ENCODE measurements at places on chromosomes 2 and 18.
A peak's percentile ranks its signal among the peaks of the same experiment; 100 is the strongest.

- ATAC-seq = no peak
Observed at GRCh38 chr18:48622911-48623431, 84.1 kb downstream of the CTIF start.

DNA sequence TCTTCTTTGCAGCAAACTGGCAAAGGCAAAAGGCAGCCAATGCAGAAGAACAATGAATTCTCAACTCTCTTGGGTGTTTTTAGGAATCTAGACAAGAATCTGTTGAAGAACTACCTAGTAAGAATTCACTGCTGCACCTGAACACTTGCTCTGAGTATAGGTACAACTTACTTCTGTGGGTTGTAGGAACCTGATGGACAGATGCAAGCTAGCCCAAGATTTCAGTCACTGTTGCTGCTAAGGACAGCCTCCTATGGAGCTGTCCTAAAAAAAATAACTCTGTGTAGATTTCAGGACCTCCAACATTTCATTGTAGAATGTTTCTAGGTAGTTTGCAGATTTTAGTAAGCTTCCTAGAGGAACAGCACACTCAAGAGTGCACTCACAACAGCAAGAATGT lies 363.5 kb downstream of the CBLN2 start:
- ATAC-seq = no peak

DNA sequence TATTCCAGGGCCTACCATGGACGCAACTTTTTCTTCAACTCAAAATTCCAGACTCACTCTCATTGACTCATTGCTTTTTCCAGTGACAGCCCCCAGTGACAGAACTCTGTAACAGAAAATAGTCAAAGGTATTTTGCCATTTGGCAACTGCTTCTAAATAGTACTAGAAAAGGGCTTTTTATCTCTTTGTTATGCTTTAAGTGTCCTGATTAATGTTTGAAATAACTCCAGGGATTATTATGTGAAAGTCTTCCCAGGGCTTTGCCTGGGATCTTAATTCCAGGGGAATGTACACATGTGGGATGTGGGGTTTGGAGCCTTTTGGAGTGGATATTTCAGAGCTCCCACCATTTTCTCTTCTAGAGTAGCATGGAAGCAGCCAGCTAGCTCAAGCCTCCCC lies 198.8 kb downstream of the KCNS3 start:
- ATAC-seq = no peak

GRCh38 chr2:173043476-173043875 lies 32.2 kb upstream of the MAP3K20 start:
- no peak for ATAC-seq

DNA sequence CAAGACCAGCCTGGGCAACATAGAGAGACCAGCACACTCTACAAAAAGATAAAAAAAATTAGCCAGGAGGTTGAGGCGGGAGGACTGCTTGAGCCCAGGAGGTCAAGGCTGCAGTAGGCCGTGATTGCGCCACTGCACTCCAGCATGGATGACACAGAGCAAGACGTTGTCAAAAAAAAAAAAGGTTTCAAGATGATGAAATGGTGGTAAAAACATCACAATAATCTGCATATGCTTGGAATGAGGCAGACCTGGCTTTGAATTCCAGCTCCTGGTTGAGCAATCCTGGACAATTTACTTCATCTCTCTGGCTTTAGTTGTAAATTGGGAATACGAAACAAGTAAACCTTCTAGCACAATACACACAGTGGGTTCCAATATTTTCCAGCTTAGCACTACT lies 24.1 kb downstream of the USP40 start:
- peak; percentile 22 for ATAC-seq

DNA sequence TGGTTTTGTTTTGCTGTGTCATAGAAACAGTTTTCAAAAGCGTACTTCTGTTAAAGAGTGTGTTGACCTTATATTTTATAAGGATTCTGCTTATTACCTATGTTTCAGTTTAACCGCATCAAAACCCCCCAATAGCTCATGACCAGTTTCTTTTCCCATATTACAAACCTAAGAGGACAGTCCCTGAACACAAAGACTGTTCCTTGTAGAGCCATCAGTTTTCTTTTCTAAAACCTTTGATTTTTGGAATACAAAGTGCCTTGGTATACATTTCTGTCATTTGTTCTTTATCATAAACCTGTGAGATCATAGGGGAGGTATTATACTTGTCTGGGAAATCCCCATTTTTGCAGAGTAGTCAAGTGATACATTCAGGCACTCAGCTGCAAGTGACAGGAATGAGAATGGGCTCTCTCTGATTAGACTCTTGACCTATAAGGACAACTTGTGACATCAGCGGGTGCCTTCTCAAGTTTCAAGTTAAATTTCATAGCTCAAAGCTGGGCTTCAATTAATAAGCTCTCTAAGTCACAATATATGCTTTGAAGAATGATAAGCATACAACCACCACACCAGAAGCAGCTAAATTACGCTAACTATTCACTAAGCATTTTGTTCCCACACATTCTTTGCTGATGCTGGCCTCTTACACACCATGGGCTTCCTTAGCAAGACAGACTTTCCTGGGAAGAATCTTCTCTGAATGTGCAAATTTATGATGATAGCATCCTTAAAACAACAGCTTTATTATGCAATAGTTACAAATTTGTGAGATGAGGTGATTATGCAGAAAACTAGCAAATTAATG lies 97.5 kb upstream of the CD302 start:
- ATAC-seq = no peak

GRCh38 chr2:6359964-6360363 lies 505.7 kb downstream of the CMPK2 start:
- no peak for ATAC-seq

DNA sequence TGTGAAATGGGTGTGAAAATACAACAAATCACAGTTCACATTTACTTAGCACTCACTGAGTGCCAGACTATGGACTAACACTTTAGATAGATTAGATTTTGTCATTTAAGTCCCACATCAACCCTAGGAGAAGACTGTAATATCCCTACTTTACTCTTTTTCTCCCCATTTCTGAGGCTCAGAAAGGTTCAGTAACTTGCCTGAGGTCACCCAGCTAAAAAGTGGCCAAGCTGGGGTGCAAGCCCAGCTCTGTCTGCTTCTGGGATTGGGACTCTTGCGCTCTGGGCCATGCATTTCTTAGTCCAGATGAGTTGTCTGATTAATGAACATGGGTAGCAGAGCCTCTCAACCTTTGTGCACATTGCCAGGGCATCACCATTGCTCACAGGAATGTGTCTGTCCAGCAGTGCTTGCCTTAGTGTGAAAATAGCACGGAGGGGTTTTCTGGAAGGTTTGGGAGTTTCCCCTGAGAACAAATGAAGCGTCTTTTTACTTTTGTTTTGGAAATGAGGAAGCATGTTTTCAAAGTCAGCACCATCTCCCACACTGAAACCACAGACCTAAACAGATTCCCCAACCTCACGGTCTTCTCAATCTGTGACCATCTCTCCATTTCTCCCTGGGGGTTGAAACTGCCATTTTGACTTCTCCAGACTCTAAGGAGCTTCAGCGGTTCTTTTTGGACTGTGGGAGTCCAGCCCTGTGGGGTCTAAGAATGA lies 31.9 kb downstream of the NRP2 start:
- ATAC-seq = no peak

- peak; percentile 77 for ATAC-seq
Observed at GRCh38 chr2:43083710-43084698, 142.4 kb downstream of the ZFP36L2 start.

GRCh38 chr2:105582952-105583660 lies 161.6 kb upstream of the NCK2 start:
- no peak for ATAC-seq

DNA sequence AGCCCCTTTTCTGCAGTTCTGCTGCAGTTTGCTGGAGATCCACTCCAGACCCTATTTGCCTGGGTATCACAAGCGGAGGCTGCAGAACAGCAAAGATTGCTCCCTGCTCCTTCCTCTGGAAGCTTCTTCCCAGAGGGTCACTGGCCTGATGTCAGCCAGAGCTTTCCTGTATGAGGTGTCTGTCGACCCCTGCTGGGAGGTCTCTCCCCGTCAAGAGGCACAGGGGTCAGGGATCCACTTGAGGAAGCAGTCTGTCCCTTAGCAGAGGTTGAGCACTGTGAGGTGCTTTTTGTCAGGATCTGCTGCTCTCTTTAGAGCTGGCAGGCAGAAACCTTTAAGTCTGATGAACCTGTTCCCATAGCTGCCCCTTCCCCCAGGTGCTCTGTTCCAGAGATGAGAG lies 42.0 kb upstream of the MYL1 start:
- ATAC-seq = no peak

- no peak for ATAC-seq
Observed at GRCh38 chr2:148560496-148560895, 84.1 kb upstream of the EPC2 start.

DNA sequence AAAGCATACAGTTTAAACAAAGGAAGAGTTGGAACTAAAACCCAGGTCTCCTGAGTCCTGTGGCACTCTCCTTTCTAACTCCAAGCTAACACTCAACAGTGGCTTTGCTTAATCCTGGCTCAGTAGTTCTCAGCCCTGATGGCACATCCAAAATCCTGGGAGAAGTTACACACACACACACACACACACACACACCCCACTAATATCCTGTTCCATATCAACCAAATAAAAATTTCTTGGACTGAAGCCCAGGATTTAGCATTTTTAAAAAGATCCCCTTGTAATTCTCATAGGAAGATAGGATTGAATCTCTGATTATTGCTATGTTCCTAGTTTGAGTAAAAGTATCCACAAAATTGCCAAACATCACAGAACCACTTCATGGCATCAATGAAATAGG lies 136.1 kb upstream of the RIOK3 start:
- ATAC-seq = no peak

- ATAC-seq = peak; percentile 87
Observed at GRCh38 chr2:233380132-233380895, 26.0 kb downstream of the DGKD start.

DNA sequence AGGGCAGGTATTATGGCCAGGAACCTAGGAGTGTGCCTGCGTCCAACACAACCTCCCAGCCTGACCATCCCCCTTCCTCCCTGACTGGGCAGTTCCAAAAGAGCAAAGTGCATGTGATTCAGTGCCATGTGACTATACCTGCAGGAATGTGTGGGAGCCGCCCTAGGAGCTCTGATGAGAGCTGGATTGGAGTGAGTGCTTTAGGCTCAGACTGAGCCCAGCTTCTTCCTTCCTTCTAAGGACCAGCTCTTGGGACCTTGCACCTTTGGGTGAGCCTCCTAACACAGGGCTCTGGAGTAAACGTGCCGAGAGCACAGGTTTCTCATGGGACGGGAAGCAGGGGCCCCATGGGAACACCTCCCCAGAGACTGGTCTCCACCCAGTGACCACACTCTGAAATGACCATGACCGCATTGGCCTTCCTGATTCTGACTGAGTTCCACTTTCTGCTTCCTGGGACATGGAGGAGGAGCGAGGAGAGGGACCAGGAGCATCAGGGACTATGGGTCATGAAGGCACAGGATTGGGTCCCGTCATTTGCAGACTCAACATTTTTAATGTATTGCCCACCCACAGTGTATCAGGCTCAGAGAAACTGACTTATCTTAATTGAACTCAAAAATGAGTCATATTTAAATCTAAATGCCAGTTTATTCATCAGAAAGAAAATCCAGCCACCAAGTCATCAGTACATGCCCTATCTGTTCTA lies 87.8 kb upstream of the BCL2L11 start:
- no peak for ATAC-seq

- no peak for ATAC-seq
Observed at GRCh38 chr2:197103363-197103762, 176.9 kb upstream of the PGAP1 start.

DNA sequence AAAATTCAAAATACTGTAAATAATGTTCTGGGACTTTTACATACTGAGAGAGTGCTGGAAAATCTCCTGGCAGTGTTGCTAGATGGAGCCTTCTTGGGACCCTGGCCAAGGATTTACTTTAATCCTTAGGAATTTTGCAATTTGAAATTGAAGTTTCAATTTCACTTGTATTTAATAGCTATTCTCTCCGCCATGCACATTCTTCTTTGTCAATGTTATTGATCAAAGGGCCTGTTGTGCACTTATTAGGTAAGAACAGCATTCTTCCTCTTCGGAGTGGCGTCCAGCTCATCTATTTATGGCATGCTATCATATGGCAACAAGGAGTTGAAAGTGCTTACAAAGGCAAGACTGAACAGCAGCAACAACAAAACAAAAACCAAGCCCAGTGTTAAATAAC lies 40.1 kb upstream of the SOS1 start:
- ATAC-seq = no peak

DNA sequence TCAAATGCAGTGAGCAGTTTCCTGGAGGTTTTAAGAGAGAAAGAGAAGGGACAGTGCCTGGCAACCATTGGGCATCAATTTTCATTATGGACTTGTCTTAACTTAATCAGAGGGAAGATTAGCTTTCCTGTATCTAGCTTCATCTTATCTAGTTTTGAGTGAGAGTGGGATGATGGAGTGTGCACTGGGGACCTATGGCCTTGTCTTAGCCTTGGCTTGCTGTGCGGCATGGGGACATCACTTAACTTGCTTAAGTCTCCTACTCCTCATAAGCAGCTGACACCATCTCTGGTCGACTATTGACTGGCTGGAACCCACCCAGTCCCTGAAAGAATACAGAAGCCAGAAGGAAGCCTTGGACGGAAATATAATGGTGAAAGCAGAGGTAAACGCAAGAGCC lies 344.0 kb downstream of the SOX11 start:
- no peak for ATAC-seq

- ATAC-seq = no peak
Observed at GRCh38 chr18:35303610-35304009, 13.6 kb upstream of the ZSCAN30 start.

DNA sequence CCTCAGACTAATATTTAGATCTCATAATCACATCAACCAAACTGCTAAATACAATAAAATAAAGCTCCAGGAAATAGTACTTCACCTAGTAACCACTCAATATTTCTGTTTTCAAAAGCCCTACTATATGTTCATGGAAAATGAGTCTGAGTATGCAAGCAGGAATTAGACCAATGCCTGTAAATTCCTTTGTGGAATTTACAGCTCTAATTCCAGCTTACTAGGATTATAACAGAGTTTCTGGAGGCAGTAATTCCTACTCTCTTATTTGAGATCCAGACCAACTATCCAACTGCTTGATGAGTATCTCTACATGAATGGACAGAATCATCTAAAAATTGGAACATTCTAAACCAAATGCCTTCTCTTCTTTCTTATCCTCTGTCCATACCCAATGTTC lies 11.6 kb downstream of the CDKL4 start:
- ATAC-seq = no peak

DNA sequence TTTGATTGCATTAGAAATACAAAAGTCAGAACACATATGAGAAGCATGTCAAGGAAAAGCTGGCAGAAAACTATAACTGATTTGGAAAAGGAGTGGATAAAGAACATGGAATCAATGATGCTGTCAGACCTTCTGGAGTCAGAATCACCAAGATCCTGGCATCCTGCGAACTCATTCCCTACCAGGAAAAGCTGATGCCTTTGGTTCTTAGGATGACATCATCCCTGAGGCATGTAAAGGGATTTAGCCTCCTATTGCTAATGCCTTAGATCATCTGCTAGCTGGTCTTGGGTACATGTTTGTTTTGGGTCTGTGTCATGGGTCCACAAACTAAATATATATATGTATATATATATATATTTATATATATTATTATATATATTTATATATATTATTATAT lies 680.7 kb downstream of the EPHA4 start:
- ATAC-seq = peak; percentile 59

GRCh38 chr18:27520401-27520800 lies 335.3 kb upstream of the CHST9 start:
- ATAC-seq = no peak

- no peak for ATAC-seq
Observed at GRCh38 chr2:19009510-19009909, 348.9 kb downstream of the OSR1 start.

- ATAC-seq = no peak
Observed at GRCh38 chr18:33201509-33201926, 239.0 kb downstream of the CCDC178 start.

GRCh38 chr2:167844714-167845530 lies 402.5 kb downstream of the STK39 start:
- ATAC-seq = no peak

Data from motor neuron (in vitro differentiated cells).